ENCODE measurements at places on chromosomes 7 and 10.
A peak's percentile ranks its signal among the peaks of the same experiment; 100 is the strongest.

DNA sequence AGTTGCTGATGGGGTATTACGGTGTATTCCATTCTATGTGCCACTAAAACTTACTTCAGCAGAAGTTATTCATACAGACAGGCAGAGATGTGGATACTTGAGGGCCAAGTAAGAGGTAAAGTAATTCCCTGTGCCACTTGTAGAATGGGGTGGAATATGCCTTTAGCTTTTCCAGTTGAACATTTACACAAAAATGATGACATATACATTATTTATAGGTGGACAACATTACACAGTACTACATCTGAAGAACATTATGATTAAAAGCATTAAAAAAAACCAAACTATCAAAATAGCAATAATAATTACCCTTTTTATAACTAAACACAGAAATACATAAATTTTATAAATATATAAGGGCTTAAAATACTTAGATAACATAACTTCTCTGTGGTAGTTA lies 3.5 kb upstream of the SEMA3E start:
- DNase-seq, result no peak

- DNase-seq, result no peak
Observed at GRCh38 chr10:24027107-24027506, 181.8 kb upstream of the KIAA1217 start.

- DNase-seq, result peak; percentile 78
Observed at GRCh38 chr7:129224251-129225205, at the start of gene AHCYL2. TSS of gene AHCYL2 (plus strand) at chr7:129225030.

GRCh38 chr7:104934665-104935064 lies 79.3 kb upstream of the KMT2E start:
- DNase-seq, result no peak

DNA sequence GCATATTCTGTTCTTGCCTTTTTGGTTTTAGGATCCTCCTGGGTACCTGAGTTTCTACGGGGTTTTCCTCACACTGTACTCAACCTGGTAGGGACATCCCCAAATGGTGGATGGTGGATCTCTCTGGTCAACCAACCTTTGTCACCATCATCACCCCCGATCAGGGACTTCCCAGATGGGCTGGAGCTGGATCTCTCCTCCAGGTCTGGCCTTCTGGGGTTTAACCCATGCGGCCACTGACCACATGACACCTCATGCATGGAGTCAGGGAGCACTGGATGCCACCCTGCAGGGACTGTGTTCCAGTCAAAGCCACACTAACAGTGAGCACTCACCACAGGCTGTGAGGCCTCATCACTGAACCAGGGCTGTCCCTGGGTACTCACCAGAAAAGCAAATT lies 80.0 kb downstream of the CELF2 start:
- DNase-seq, result no peak

GRCh38 chr7:36441344-36442022 lies 51.8 kb downstream of the ANLN start:
- no peak for DNase-seq

GRCh38 chr10:73887294-73888039 lies 13.1 kb upstream of the CAMK2G start:
- no peak for DNase-seq

DNA sequence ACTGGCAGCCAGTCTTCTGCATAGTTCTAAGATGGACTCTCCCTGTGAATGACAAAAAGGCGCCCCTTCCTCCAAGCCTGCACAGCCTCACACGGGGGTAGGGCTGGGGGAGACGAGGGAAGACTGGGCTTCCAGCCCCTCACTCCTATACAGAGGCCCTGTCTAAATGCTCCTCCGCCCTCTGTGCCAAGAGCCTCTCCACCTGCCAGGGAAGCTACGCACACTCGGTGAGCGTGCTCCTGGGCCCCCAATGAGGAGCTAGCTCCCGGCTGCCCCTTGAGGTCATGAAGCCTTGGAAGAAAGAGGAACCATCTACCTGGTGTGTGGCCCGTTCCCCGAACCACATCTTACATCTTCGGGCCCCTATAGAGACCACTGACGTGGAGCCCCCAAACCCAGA lies 54.8 kb downstream of the CRTAC1 start:
- no peak for DNase-seq

GRCh38 chr10:36457751-36458150 lies 667.6 kb upstream of the ANKRD30A start:
- DNase-seq, result no peak

DNA sequence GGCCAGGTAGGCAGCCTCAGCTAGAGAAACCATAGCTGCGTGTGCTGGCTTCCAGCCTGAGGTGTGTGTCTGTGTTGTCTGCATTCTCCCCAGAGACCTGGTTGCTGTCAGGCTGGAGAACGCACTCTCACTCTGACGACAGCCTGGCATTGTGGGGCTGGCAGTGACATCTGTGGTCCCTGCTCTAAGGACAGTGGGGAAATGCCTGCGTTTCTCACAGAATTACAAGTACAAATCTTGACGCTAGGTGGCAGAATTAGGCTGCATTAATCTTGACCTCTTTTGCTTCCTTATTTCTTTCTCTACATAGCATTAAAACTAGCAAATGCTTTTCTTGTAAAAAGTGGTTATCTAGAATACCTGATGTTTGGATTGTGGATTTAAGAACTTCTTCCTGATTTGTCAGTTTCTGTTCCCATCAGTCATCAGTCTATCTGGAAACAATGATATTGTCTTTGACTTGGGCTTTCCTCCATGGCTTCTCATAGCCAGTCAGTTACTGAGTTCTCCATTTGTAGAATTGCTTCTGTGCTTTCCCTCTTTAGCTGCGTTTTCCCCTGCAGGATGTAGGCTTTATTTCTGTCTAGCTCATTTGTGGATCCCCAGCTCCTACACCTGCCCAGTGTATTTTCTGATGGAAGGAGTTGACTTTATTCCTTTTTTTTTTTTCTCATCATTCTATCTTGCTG lies 86.0 kb downstream of the FANK1 start:
- no peak for DNase-seq

DNA sequence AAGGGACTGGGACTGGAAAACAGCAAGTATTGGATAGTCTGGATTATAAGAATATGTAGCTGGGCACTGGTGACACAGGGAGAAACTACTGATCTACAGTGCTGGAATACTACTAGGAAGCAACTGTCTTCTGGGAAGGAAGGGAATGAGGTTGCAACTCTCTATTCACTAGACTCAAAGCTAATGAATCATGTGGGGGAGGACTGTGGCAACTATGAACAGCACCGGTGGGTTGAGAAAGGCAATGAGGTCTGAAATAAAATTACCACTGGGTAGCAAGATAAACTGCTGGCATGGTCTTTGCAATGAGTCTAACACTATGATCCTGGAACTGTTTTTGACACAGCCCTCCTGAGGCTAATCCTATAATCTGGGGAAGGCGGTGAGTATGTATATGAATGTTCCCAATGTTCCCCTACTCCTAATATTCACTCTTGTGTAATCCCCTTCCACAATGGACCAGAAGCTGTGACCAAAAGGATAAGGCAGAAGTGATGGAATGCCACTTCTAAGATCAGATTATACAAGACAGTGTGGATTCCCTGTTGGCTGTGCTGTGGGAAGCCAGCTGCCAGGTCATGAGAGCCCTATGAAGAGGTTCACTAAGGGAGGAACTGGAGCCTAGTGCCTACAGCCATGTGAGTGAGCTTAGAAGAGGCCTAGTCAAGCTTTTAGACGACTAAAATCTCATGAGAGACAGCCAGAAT lies 101.3 kb upstream of the DNAJB12 start:
- DNase-seq, result no peak

DNA sequence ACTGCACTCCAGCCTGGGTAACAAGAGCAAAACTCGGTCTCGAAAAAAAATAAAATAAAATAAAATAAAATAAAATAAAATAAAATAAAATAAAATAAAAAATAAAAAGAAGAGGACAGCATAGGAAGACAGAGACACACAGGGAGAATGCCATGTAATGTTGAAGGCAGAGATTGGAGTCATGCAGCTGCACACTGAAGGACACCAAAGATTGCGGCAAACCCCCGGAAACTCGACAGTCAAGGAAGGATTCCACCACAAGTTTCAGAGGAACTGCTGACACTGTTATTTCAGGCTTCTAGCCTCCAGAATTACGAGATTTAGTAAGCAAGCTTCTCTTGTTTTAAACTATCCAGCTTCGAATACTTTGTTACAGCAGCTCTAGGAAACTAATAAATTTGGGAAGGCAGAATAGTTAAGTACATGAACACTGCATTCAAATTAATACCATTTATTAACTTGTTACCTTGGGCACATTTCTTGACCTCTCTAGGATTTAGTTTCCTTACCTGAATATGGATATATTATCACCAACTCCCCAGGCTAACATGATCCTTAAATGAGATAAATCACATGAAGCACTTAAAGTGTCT lies 9.5 kb downstream of the CPED1 start:
- DNase-seq, result no peak
